C1 segment of cervical spinal cord (tissue), 14 donors: ENCODE measurements at places on chromosomes 12 and 14.

- DNase-seq = no peak
These were observed 59.7 kb upstream of the NAP1L1 start for GRCh38 chr12:76144245-76144549.

DNA sequence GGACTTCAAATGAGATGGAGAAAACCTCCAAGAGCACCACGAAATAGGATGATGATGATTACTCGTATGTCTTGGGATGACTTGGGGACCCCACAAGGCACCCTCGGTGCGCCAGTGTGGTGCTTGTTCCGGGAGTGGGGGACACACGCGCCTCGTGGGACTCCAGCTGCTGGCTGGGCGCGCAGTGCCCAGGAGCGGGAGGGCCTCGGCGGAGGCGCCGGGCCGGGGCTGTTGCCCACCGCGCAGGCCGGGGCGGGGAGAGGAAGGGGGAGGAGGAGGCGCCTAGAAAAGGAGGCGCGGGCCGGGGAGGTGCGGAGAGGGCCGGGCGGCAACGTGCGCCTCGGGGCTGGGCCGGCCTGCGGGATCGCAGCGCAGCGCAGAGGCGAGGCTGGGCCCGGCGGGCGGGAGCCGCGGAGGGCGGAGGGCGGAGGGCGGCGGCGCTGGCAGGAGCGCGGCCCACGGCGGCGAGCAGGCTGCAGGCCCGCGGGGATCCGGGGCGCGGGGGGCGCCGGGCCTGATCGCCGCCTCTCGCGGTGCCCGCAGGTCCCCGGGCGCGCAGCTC, at the start of gene RFLNA:
RFLNA (plus strand) TSS at position 314 of the 562 bp plus-strand sequence. CDS start 337 bp downstream, outside the sequence.
- no peak for DNase-seq

DNA sequence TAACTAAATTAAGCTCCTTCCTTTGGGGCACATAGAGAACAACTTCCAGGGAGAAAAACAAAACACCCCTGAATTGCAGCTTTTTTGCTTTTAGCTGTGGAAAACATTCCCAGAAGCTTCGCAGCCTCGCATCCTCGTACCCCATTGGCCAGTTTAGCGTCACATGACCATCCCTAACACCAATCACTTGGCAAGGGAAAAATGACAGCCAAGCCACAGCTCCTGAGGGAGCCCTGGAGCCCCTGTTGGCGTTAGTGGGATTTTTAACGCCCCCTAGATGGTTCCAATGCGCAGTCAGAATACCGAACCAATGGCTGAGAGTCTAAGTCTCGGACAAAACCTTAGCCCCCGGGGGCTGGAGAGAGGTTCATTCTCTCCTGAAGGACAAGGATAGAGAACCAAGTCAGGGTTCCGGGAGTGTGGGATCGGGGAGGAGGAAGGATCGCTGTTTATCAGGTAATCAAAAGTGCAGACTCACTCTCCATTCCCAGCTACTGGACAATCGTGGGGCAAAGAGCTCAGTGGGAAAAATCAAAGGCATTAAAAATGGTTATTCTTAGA, 135.6 kb upstream of the HIF1A start:
- no peak for DNase-seq

DNA sequence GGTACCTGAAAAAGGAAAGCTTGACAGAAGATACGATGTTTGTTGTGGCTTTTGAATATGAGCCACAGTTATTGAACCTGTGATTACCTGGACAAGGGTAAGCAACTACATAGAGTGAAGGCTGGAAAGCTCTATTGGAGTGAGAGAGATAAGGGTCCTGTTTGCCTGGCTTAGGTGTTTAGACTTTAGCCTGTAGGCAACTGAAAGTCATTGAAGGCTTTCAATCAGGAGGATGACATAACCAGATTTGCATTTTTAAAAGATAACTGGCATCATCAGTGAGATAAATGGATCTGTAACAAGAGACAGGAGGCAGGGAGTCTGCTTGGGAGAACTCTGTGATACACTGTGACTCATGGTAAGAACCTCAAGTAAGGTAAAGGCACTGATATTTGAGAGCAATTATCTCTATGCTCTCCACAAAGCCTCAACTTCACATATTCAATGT, 128.9 kb upstream of the SOX5 start:
- DNase-seq = no peak

DNA sequence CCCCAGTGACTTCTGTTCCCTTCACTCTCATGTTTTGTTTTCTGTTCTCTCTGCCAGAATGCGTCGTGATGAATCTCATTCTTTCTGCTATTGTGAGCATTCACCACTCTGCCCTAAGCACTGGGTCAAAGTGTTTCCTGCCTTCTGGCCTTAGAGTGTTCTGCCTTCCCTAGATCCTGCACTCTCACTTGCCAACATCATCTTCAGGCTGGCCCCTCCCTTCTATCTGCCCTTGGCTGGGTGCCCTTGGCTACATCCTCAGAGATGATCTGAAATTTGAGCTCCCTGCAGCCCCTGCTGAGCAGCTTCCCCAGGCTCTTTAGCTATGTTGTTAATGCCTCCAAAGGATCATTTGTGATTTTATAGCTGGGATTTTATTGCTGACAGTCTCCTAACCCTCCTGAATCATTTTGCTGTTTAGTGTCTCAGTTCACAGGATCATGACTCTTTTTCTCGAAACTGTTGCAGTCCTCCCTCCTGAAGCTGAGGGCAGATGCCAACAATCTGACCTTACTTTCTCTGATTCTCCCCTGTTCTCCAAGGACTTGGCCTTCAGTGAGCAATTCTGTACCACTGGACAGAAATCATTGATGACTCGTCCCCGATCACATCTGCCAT, 4.5 kb downstream of the DHRS2 start:
- no peak for DNase-seq

GRCh38 chr12:50188875-50189575, 21.9 kb upstream of the CERS5 start:
- no peak for DNase-seq

GRCh38 chr12:27246774-27247173, 2.7 kb downstream of the STK38L start:
- no peak for DNase-seq

GRCh38 chr12:68119724-68120211, 39.8 kb downstream of the IFNG start:
- no peak for DNase-seq

GRCh38 chr12:88237954-88238353, 95.8 kb downstream of the TMTC3 start:
- DNase-seq = no peak

GRCh38 chr12:25074954-25075353, 120.0 kb downstream of the DNAI7 start:
- DNase-seq = no peak

GRCh38 chr14:96088481-96088880, 49.3 kb downstream of the C14orf132 start:
- no peak for DNase-seq

DNA sequence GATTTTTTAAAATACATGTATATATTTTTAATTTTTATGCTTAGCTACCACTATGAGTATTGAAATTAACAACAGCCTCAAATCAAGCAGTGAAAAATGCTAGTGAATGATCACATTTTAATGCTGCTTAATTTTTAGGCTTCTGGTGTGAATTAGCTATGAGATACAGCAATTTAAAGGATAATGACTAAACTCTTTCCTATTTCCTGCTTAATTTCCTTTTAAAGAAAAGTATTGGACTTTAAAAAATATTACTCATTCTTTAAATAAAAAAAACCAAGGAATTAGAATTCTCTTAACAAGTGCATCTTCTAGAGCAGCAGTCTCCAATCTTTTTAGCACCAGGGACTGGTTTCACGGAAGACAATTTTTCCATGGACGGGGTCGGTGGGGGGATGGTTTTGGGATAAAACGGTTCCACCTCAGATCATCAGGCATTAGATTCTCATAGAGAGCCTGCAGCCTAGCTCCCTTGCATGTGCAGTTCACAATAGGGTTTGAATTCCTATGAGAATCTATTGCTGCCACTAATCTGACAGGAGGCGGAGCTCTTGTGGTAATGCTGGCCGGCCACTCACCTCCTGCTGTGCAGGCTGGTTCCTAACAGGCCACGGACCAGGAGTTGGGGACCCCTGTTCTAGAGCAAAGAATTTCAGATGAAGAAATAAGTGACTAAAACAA, 18.6 kb upstream of the NTN4 start:
- DNase-seq = no peak

- DNase-seq = no peak
These were observed 5.2 kb upstream of the KRT85 start for GRCh38 chr12:52372216-52373154.

DNA sequence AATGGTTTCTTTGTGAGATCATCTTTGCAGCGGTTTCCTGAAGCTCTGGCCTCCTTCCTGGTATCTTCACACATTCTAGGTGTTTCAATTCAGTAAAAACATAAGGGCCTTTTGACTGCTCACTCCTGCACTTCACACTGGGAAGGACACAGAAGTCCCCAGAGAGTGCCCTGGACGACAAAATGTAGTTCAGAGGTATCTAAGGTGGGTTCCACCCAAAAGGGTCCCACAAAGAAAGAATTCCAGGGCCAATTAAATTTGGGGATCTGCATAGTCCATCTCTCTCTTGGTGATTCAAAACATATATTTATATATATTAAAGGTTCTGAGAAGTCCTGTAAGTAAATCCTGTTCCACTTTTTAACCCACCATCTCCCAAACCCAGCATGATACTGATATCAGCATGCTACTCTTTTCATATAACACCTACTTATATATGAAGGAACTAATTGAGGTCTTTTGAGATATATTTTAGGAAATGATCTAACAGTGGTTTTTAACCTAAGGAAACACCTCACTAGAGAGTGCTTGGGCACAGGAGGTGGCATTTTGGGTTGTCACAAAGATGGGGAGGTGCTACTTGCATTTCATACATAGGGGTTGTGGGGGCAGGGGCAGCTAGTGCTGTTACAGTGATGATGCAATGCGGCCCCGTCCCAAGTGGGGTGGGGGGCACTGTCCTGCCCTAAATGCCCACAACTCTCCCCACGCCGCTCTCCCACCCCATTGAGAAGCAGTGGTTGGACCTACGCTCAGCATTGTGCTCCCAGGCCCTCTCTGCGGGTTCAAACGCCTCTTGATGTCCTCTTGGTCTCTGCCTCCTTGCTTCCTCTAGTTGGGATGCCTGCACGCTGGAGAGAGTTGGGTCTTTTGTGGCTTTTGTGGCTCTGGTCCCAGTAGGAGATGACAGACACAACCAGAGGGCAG, 109.4 kb downstream of the ARF6 start:
- DNase-seq = no peak

- no peak for DNase-seq
These were observed 699 bp upstream of the CD69 start for GRCh38 chr12:9761419-9761781.

DNA sequence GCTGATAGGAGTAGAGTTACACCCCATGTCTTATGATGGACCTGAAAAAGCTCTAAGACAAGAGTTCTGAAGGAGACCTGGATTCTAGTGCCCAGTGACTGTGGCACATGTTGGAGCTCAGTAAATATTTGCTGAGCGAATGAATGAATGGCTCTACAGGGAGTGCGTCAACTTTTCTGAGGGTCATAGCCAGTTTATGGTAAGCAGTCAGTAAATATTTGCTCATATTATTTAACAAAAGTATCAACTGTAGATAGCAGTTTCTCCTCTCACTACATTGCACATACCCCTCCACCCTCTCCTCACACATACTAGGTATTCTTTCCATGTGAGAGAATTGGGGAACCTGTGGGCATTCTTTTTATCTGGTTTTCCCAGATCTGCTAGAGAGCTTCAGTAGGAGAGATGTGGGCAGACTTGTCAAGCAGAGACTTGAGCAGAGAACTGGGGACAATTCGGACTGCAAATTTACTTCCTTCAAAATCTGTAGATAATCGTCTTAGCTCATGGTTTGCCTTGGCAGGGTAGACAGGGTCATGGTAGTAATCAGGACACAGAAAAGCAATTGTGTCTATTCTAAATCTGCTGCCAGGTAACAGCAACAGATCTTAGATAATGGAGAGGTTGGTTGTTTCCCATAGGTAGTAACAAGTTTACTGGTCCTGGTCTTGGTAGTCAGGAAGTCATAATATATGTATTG, 5.7 kb downstream of the SLC4A8 start:
- DNase-seq = no peak
